IMR-90 (cell line): ENCODE measurements at places on chromosomes 1 and 21. TPM values are rescaled to one million over a fixed set of nuclear protein-coding genes. Genes with fewer than 3 reads are reported as not detected.

Gene OR6K3
- not detected in 2 replicates for polyA plus RNA-seq

Gene HLX
- 5.9 and 6.1 TPM in 2 replicates for polyA plus RNA-seq

Gene THEM5
- polyA plus RNA-seq = not detected in 2 replicates

Gene SPRR1A
- polyA plus RNA-seq = not detected in 2 replicates

Gene SLC44A3
- 0.29 and 0.31 TPM in 2 replicates for polyA plus RNA-seq

- H3K4me1 ChIP-seq = peaks cover 4% of the 10 kb centered on the region
- H3K27ac ChIP-seq = peak overlapping the region; percentile 5; the same call in 1 of the 2 replicates
- peaks cover 66% of the 10 kb centered on the region for H3K36me3 ChIP-seq
- no peak overlapping the region for H3K4me3 ChIP-seq
Observed at GRCh38 chr21:46109313-46110221, 11.7 kb downstream of the COL6A2 start.

GRCh38 chr1:18681423-18681835 lies 50.8 kb downstream of the PAX7 start:
- peak; percentile 16 for DNase-seq
- H3K4me1 ChIP-seq = no peaks in the 10 kb centered on the region
- H3K27me3 ChIP-seq = peaks cover 4% of the 10 kb centered on the region
- H3K36me3 ChIP-seq = no peaks in the 10 kb centered on the region
- H3K4me3 ChIP-seq = no peak overlapping the region

DNA sequence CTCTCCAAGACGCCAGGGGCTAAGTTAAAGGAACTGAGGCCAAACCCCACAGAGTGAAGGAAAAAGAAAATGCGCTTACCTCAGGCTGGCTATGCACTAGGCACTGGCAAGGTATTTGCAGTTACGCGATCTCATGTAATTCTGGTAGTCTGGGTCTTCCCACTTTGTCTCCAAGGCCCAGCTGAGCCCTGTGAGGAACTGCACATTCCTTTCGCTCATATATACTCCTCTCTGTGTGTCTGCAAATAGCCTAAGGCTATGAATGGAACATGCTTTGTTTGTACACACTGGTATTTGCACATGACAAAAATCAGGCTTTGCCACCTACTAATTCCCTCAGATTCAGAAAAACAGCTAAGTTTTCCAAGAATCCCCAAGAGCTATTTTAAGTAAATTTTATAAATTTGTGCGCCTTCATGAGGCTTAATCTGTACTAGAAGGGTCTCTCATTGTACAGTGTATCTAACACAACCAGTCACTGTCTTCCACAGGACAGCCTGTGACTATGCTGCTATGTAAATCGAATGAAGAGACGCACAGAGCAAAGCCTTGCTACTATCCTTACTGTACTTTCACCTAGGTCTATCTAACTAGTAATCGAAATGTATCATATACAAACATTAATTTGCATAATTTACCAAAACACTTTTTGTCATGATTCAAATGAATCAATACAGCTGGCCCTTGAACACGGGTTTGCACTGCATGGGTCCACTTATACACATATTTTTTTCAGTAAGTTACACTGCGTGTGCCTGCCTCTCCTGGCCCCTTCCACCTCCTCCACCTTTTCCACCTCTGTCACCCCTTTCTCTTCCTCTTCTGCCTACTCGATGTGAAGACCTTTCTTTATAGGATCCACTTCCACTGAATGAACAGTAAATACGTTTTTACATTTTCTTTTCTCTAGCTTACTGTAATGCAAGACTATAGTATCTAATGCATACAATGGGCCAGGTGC lies 87.0 kb downstream of the SIPA1L2 start:
- no peaks in the 10 kb centered on the region for H3K27me3 ChIP-seq
- DNase-seq = no peak
- H3K27ac ChIP-seq = no peak overlapping the region
- peaks cover 9% of the 10 kb centered on the region for H3K4me1 ChIP-seq

DNA sequence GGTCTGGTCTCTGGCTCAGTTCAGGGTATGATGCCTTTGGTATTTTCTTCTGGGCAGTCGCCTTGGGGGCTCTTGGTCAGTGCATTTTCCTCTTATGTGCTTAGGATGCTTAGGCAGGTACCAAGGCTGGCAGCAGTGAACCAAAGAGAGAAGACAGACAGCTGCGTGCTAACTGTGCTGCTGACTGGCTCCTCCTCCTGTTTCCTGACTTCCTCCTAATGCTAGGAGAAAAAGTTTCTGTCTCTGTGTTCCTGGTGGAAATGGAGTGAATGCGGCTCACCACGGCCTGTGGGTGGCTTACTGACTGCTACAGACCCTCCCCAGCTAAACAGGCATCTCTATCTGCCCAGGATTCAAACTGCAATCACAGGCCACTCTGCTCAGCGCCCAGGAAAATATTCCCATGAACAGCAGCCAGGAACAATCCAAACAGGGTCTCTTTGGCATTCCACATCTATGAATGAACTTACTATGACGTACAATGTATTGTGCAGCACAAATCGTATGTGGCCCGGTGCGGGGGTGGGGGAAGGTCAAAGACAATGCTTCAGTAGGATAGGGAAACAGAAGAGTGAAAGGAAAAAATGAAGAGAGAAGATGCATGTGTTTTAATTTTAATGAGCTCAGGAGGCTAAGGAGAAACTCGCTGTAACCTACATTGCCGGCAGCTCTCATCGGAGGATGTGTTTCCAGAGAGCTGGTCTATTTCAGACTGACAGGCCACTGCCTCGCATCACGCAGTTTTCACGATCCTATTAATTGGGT lies 2.8 kb downstream of the ABCG1 start:
- H3K36me3 ChIP-seq = peaks cover 3% of the 10 kb centered on the region; the same call in 1 of the 2 replicates
- peaks cover 11% of the 10 kb centered on the region for H3K4me1 ChIP-seq
- no peak overlapping the region for H3K4me3 ChIP-seq
- H3K27ac ChIP-seq = peak overlapping the region; percentile 86
- DNase-seq = peak; percentile 87

- no peaks in the 10 kb centered on the region for H3K36me3 ChIP-seq
- peak overlapping the region; percentile 52 for H3K27ac ChIP-seq
- H3K27me3 ChIP-seq = no peaks in the 10 kb centered on the region
- peaks cover 12% of the 10 kb centered on the region for H3K4me1 ChIP-seq
Observed at GRCh38 chr1:235917267-235917811, 50.6 kb upstream of the LYST start.

DNA sequence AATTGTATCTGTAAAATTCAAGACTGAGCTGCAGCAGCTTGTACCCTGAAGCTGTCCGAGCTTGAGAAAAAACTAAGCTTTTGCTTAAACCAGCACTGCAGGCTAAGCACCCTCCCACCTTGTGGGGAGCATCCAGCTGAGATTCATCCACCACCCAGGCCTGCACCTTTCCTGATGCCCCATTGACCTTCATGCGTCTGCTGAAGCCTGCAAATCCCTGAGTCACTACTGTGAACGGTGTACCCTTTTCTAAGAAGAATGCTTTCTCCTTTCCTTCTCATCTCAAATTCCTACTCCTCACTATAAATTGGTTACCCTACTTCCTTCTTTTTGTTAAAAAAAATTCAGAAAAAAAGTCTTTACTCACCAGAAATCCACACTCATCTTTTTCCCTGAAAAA lies 90.9 kb upstream of the RGS18 start:
- no peak overlapping the region for H3K27ac ChIP-seq
- no peak overlapping the region for H3K4me3 ChIP-seq
- no peaks in the 10 kb centered on the region for H3K27me3 ChIP-seq
- peaks cover 2% of the 10 kb centered on the region; the same call in 1 of the 2 replicates for H3K4me1 ChIP-seq

DNA sequence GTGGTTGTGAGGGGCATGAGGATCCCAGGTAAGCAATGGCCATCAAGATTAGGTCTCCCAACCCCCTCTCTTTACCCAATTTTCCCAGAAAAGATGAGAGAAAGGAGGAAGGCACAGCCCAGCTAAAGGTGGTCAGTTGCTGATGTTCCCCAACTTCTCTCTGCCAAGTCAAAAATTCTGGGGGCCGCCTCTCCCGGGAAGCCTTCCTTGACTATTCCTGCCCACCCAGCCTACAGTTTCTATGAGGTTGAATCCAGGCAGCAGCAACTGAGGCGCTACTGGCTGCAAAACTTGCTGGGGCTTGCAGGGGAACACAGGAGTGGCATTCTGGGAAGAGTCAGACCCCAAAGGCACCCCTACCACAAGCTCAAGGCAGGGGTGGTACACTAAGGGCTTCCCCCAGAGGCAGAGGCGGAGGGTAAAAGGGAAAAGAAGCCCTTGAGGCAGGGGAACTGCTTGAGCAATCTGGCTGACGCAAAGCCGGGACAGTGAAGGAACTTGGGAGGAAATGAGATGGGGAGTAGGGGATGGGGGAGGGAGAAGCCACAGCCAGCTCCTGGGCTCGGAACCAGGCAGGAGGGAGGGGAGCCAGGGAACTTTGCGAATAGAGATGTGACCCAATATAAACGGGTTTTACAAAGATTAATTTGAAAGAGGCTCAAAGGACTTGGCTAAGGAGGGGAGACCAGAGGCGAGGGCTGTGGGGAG lies 31.2 kb downstream of the SDC3 start:
- no peaks in the 10 kb centered on the region for H3K27me3 ChIP-seq
- peaks cover 32% of the 10 kb centered on the region for H3K4me1 ChIP-seq
- peaks cover 42% of the 10 kb centered on the region for H3K36me3 ChIP-seq
- H3K27ac ChIP-seq = peak overlapping the region; percentile 75
- DNase-seq = peak; percentile 87

DNA sequence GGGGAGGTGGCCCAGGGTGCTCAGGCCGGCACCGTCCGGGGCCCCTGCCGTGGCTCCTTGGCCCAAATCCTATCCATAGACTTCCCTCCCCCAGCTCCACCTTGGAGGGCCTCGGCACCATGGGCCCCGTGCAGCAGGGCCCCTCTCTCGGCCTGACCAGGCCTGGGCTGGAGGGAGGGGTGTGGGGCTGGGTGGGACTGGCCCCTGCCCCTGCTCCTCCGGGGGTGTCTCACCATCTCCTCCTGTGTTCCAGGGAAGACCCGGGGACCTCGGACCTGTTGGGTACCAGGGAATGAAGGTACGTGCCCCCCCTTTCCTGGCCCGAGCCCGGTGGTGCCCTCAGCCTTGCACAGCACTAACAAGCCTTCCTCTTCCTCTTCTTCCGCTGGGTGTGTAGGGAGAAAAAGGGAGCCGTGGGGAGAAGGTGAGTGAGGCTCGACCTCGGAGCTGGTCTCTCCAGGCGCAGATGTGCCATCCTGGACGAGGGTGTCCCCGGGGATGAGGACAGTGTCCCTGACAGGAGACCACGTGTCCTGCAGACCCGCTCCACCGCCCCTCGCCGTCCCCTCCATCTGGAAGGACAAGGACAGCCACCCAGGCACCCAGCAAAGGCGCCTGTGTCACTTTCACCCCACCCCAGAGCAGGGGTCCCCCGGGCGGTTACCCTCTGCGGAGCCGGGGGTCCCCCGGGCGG lies 7.9 kb downstream of the COL6A1 start:
- H3K4me1 ChIP-seq = peaks cover 14% of the 10 kb centered on the region
- peak overlapping the region; percentile 31; the same call in 1 of the 2 replicates for H3K27ac ChIP-seq
- H3K4me3 ChIP-seq = no peak overlapping the region
- no peak for DNase-seq
- H3K36me3 ChIP-seq = peaks cover 90% of the 10 kb centered on the region
